GM18507 (cell line): ENCODE measurements at places on chromosomes 7 and 10.

- no peak for DNase-seq
Measured at GRCh38 chr7:108492742-108493141, 33.2 kb downstream of the PNPLA8 start.

GRCh38 chr10:6297951-6298381 is 95.2 kb downstream of the PFKFB3 start:
- no peak for DNase-seq

GRCh38 chr7:25844102-25844870 is 307.7 kb upstream of the NFE2L3 start:
- no peak for DNase-seq

- DNase-seq, result no peak
Measured at GRCh38 chr7:157943561-157943960, 606.8 kb downstream of the DNAJB6 start.

DNA sequence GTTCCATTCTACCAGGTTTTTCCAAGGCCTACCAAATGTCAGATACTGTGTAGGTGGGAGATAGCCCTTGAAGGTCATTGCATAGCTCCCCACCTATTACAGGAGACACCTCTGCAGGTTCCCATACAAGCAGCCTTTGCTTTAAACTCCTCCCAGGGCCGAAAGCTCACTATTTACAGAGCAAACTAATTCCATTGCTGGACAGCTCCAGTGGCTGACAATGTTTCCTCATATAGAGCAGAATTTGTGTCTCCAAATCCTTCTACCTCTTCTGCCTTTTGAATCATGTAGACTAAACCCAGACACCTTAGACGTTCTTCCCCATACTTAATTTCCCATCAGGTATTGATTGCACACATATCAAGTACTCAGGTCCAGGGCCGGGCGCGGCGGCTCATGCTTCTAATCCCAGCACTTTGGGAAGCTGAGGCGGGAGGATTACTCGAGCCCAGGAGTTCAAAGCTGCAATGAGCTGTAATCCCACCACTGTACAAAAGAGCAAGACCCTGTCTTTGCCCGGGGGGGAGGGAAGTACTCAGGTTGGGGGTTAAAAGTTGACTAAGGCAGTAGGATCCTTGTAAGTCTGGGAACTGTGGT is 2.1 kb downstream of the CNNM1 start:
- no peak for DNase-seq

- DNase-seq, result no peak
Measured at GRCh38 chr10:124568339-124568738, 106.7 kb downstream of the LHPP start.

- DNase-seq, result no peak
Measured at GRCh38 chr7:1645071-1645409, 25.0 kb upstream of the ELFN1 start.

DNA sequence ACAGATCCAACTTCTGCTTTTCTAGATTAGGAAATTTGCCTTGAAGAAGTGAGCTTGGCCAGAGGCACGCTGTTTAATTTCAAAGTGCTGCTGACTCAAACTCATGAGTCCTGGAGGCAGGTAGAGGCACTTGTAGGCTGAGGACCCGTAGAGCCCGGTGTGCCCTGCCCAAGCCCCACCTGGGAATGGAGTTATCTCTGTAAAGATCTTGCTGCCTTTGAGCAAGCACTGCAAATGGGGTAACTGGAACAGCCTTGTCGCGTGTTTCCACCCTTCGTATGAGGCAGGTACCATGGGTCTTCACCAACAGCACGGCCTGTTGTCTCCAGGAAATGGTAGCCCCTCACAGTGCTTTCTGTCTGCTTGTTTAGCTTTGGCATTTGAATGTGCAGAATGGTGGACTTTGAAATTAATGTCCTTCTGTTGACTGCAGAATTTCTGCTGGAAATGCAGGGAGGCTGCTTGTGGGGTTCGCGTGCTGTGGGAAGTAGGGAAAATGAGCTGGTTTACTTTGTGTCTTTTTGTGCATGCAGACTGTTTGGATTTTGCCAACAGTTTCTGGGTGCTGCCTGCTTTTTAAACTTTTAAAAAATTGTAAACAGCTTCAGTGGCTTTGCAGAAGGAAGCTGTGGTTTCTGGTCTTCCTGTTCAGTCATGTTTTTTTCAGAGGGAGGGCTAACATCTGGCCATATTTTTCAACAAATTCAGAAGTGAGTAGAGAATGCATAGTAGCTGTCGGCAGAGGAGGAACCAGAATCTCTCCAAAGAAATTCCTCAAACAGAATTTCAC is 27.2 kb downstream of the CCM2 start:
- DNase-seq, result no peak

GRCh38 chr7:5214236-5214635 is 24.2 kb downstream of the WIPI2 start:
- no peak for DNase-seq

GRCh38 chr7:39621261-39621660 is 2.1 kb upstream of the RALA start:
- no peak for DNase-seq

DNA sequence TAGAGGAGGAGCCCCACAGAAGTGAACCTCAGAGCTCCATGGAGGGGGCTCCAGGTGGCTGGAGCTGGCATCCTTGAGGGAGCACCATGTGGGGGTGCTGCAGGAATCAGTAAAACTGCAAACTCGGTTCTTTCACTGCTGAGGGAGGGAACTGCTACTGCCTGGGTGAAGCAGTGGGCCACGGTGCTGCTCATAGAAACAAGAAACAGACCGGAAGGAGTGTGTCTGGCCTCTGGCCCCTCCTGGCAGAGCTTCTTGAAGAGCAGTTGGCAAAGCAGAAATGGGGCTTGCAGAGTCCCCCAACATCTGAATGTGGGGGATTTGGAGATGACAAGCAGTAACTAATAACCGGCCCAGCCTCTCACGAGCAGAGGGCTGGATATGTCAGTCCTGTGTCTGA is 23.8 kb downstream of the TACC2 start:
- DNase-seq, result no peak

DNA sequence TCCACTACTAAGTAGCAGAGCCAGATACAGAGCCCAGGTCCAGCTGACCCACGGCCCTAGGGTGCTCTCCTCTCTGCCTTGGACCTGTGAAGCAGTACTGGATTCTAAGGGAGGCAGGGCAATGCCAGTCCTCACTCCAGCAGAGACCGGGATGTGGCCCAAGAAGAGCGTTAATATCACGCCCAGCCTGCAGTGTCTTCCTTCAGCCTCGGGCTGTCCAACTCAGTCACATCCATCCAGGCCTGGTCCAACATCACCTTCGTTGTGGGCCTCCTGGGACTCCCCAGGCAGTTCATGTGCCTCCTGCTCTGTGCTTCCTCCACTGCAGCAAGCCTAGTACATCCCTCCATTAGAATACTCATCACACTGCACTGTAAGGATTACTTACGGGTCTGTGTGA is 114.5 kb downstream of the GRID1 start:
- DNase-seq, result no peak

GRCh38 chr7:12685550-12685949 is 1.9 kb upstream of the ARL4A start:
- DNase-seq, result no peak

- no peak for DNase-seq
Measured at GRCh38 chr10:116690356-116691322, 51.7 kb downstream of the HSPA12A start.

DNA sequence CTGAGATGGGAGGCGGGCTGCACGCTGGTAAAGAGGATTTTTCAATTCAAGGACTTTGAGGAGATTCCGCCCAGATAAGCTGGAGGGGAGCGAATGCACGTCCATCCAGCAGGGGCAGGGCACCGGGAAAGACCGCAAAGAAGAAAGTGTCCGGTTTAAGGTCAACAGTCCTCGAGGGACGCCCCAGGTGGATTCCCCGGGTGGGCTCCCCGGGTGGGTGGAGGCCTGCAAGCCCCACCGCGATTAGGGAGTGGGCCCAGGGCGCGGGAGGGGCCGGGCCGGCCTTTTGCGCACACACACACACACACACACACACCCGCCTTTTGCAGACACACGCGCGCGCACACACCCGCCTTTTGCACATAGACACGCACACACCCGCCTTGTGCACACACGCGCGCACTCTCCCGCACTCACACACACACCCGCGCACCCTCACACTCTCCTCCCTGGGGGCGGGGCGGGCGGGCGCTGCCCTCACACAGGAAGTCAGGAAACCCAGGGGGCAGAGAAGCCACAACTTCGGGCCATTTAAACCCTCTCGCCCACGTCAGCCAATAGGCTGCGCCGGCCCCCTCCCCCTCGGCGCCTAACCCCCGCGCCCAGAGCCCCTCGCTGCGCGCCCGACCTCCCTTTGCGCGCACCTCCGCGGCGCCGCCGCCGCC is 615 bp downstream of the ARHGAP12 start:
- no peak for DNase-seq

GRCh38 chr7:47672977-47673381 is 91.1 kb upstream of the TNS3 start:
- DNase-seq, result no peak

GRCh38 chr7:47518827-47519226 is 63.1 kb downstream of the TNS3 start:
- DNase-seq, result no peak

DNA sequence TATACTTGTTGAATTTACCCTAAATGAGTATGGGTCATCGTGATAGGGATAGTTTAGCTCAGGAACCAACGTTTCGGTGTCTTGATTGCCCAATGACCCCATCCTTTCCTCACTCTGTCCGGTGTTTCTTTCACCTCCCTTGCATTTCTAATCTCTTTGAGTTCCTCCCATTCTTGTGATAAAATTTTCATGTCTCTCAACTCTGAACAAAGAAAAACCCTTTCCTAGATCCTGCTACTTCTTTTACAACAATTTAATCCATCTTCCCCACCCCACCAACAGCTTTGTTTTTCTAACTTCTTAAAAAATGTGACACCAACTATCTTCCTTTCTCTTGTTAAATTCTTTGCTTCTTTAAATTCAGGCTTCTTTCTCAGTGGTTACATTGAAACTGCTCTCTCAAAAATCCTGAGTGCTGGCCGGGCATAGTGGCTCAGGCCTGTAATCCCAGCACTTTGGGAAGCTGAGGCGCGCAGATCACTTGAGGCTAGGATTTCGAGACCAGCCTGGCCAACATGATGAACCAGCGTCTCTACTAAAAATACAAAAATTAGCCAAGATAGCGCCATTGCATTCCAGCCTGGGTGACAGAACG is 130.3 kb upstream of the MINDY3 start:
- DNase-seq, result no peak

- DNase-seq, result no peak
Measured at GRCh38 chr10:117345143-117345542, 30.1 kb downstream of the PDZD8 start.

- no peak for DNase-seq
Measured at GRCh38 chr7:97421307-97421930, 303.9 kb downstream of the SDHAF3 start.

- DNase-seq, result no peak
Measured at GRCh38 chr7:157310676-157311185, 26.1 kb upstream of the DNAJB6 start.

DNA sequence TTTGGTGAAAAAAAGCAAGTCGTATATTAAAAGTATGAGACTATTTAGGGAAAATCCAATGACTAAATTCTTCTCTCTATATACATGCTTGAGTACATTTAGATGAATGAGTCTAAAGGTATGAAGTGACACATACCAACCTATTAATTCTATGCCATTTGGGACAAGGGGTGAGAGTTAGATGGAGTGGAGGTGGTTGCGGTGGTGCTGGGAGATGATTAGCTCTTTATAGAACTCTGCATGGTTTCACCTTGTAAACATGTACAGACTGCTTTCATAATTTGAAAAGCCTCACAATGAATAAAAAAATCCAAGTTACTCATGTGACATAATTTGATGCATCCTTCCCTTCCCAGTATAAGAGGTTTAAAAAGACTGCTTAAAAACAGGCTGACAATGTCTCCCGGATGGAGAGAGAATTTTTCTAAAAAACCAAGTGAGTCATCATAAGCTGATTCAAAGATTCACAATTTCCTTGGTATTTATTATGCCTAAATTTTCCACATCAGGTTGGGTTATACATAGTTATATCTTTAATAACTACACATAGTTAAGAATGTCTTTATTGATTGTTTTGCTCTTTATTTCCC is 572.8 kb downstream of the REEP3 start:
- DNase-seq, result no peak

- DNase-seq, result no peak
Measured at GRCh38 chr10:12700557-12700874, 301.0 kb downstream of the CCDC3 start.

- no peak for DNase-seq
Measured at GRCh38 chr7:112271162-112271561, 64.7 kb downstream of the ZNF277 start.

DNA sequence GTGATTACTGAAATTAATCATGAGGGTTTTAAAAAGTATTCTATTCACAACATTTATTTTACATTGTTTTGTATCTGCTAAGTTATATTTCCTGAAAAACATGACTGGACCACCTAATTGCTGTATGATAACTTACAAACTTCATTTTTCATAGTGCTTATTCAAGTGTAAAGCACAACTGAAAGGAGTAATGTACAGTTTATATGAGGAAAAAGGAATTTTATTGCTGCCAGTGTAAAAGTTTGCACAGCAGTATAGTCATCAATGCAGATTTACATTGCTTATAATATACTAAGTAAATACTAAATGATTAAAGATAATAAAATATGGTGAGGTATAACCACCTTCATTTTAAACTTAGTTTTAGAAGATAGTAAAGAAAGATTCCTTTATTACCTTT is 4.0 kb downstream of the PTEN start:
- no peak for DNase-seq

DNA sequence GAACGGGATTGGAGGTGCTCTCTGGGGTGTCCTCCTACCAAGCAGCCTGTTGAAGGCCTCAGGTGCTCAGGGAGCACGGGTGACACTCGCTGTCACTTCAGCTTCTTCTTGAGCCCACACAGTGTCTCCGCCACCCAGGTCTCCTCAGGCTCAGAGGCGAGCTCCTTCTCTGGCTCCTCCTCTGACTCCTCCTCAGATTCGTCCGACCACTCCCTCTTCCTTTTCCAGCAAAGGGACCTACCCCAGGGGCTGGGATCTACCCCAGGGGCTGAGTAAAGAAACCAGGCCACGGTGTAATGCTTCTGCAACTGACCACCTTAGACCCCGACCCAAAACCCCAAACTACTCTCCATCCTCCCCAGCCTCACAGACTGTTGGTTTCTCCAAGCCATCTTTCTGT is 9.2 kb upstream of the RBAK start:
- no peak for DNase-seq

DNA sequence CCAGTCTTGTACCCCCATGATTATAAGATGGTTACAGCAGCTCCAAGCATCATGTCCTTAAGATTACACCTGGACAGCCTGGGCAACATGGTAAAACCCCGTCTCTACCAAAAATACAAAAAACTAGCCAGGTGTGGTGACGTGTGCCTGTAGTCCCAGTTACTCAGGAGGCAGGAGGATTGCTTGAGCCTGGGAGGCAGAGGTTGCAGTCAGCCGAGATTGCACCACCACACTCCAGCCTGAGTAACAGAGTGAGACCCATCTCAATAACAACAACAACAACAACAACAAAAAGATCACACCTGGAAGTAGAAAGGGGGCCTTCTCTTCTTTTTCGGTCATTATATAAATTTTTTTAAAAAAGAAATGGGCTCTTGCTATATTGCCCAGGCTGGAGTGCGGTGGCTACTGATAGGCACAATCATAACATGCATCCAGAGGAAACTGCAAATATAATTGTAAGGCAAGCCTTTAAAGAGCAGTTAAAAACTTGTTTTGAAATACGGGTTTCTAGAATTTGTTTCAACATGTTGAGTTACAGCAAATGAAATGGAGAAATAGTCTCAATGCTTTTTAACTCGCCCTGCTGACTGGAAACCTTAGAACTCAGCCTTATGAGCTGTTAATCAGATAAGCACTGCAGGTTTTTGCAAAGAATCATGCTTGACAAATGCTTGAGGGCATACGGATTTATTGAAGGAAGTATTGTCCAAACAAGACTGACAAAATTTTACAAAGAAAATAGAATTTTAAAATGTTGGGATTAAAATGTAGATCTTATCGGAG is 4.7 kb upstream of the ENTPD7 start:
- DNase-seq, result no peak

- DNase-seq, result no peak
Measured at GRCh38 chr7:63900394-63901203, 98.0 kb upstream of the ZNF722 start.
